M059J (cell line): ENCODE measurements at places on chromosomes 11 and 22.

GRCh38 chr11:46513934-46514342, 79.9 kb downstream of the AMBRA1 start:
- no peak for DNase-seq

DNA sequence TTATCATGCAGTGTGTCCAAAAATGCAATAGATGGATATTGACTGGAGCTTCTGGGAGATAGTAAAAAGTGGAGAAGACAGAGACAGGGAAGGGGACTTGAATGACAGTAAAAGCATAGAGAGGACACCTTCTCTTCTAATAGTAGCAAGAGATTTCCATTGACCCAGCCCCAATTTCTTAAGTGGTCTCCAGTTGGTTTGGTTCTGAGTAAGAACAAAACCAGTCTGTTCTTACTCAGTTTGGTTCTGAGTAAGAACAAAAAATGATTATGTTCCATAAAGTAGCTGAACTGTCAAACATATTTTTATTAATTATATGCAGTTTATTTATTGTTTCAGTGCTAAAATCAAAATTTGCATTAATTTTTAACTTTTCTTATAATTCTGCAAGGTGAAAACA, 316.8 kb upstream of the MPPED2 start:
- no peak for DNase-seq

DNA sequence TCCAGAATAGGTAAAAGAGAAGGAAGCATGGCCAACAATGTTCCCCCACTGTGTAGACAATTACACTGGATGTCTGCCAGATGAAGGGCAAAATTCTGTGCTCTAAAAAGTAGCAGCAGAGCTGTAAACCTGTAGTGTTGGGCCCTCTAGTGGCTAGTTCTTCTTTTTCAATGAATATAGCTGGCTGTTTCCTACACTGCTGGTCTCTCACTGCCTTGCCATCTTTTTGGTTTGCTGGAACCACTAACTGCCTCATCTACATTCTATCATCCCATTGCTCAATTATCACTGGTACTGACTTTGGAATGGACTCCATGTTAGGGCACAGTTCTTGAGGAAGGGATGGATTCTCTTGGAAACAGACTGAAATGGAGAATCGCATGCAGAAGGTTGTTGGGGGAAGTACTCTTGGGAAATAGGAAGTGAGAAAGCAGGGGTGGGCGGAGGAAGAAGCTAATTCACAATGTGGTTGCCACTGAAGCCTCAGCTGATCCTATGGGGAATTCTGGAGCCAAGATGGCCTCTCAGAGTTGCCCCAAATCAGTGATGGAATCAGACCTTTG, 17.9 kb downstream of the KCNE3 start:
- peak; percentile 81 for DNase-seq

DNA sequence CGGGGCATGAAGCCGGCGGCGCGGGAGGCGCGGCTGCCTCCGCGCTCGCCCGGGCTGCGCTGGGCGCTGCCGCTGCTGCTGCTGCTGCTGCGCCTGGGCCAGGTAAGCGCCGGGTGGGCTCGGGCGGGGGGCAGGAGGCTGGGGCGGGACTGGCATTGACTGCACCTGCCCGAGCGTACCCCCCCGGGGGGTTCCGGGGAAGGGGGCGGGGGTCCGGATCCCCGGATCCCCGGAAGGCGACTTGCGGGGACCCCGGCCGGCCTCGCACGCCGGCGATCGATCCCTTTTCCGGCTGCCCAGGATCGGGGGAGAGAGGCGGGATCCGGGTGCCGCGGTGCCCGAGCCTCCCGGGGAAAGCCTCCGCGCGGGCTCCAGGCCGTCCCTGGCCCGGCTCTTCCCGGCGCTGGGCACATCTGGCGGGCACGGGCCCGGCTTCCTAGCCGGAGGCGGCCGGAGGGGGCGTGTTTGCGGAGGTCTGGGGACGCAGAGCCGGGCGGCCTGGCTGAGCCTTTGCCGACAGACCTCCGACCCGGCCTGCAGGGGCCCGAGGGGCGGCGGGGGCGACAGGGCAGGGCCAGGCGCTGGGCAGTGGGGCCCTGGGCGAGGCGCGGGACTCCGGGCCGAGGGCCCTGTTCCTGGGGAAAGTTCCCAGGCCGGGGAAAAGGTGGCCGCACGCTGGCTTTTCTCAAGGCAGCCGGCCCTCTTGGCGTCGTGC, 705 bp downstream of the PTPRJ start:
- peak; percentile 58 for DNase-seq

DNA sequence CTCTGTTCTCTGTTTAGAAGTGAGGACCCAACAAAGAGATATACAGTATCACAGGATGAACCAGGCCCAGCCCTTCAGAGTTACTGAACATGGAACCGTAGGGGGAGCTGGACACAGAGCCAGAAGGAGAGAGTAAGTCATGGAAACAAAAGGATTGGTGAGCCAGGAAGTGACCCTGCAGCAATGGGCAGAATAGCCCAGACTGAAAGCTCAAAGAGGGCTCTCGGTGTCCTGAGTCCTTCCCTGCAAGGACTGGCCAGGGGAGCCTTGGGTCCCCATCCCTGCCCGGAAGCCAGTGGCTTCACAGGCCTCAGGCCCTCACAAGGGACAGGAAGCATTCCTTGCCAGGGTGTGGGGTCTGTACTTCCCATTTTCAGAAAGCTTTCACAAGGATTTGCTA, 150.6 kb downstream of the SPATA19 start:
- DNase-seq = no peak

GRCh38 chr11:22193348-22194051, 615 bp downstream of the ANO5 start:
- DNase-seq = no peak

- DNase-seq = peak; percentile 65
These were observed 2.4 kb upstream of the WNT11 start for GRCh38 chr11:76208438-76209374.

DNA sequence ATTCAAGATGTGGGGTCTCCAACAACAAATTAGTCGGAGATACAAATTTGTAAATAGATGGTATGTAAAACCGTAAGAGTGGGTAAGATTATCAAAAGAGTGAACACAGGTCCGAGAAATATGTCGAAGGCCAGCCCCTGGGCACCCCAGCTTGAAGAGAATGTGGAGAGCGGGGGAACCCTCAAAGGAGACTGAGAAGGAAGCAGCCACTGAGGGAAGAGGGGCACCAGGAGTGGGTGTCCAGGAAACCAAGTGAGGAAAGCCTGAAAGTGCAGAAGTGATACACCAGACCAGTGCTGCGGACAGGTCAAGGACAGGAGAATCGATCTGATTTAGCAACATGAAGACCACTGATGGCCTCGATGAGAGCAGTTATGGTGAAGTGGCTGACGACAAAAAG, 14.4 kb downstream of the APOL5 start:
- no peak for DNase-seq

GRCh38 chr11:117551761-117552343, 224.2 kb downstream of the CEP164 start:
- no peak for DNase-seq

- DNase-seq = no peak
These were observed 3.5 kb downstream of the PPP1CA start for GRCh38 chr11:67397986-67398660.

GRCh38 chr11:93166862-93167261, 30.9 kb downstream of the SLC36A4 start:
- DNase-seq = no peak

DNA sequence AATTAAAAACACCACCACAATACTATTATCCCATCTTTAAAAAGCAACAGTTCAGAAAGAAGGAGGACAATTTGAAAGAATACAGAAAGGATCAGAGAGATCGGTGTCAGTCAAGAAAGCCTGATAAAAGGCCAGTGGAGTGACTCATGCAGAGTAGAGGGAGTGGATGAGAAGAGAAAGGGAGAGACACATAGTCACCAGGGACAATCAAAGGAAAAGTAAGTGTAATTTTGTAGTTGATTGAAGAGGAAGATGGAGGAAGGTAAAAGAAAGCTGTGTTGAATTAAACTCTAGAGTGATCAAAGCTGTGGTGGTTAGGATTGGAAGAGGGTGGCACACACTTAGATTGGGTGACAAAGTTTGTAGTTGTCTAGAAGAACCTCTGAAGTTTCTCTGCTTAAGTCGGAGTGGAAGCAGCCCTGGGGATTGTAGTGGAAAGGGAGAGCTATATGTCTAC, 14.1 kb downstream of the SPECC1L start:
- DNase-seq = peak; percentile 61

- DNase-seq = peak; percentile 39
These were observed 1.1 kb downstream of the PELI3 start for GRCh38 chr11:66467756-66468155.

DNA sequence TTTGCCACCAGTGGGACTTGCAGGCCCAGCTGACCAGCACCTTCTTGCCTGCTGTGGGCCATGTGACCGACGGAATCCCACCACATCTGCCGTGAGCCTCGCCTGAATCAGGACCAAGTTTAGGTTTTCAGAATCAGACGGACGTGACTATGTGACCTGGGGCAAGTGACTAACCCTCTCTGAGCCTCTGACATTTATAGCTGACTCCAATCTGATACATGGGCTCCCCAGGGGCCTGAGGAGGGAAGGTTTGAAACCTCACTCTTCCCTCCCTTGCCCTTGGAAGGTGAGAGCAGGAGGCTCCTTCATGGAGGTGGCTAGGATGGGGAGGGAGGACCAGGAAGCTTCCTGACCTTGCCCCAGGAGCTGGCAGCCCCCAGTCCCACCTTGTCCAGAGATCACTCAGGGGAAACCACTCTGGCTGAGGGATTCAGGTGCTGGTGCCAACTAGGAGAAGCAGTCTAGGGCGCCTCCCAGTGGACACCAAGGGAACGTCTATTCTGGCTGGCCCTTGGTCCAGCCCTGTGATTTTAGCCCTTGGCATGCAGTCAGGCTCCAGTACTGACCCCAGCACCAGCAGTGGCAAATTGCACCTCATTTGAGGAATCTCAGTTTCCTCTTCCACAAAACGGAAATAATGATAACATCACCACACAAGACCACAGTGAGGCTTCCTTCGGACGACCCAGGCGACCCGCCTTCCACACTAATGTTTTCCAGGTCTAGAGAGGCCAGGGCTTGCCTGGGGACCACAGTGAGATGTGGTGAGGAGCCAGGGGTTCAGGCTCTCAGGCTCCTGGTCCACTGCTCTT, 47.2 kb upstream of the SYT7 start:
- peak; percentile 67 for DNase-seq

DNA sequence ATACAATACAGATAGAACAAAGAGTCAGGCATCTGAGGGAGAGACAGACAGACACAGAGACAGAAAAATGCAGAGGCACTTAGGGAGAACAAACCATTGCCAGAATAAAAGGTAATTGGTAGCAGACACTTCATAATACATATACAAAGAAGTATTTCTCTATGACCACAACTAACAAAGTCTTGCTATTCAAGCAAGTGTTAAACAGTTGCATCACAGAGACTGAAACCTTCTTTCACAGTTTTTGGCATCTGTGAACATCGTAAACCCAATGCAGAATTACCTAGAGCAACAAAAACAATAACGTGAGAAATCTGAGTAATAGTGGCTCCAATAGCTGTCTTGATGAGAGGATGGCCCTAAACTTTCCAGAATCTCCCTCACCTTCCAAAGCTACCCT, 116.4 kb downstream of the BLID start:
- DNase-seq = no peak

GRCh38 chr11:71425409-71425808, 22.8 kb downstream of the DHCR7 start:
- DNase-seq = no peak
